Suppressor macrophage (primary cell): ENCODE measurements at places on chromosomes 11 and 22.

DNA sequence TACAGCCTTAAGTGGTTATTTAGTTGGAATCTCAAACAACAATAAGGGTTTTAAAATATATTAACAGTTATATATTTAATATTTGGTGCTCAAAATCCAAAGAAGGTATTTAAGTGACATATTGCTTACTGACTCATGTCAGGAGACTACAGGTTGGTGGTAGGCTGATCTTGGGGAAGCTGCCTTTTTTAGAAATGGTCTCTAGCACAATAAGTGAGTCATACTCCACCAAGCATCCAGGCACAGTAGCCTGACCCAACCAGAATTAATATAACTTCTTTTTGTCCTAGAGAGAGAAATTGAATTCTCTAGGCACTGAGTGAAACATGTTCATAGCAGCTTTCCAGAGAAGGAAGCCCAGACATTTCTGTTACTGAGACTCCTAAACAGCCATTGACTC is 868.5 kb upstream of the TENM4 start:
- no peak for DNase-seq

- DNase-seq = no peak
Observed at GRCh38 chr11:18754308-18754707, 28.3 kb upstream of the IGSF22 start.

- no peak for DNase-seq
Observed at GRCh38 chr11:3105791-3106735, 48.8 kb upstream of the CARS1 start.

DNA sequence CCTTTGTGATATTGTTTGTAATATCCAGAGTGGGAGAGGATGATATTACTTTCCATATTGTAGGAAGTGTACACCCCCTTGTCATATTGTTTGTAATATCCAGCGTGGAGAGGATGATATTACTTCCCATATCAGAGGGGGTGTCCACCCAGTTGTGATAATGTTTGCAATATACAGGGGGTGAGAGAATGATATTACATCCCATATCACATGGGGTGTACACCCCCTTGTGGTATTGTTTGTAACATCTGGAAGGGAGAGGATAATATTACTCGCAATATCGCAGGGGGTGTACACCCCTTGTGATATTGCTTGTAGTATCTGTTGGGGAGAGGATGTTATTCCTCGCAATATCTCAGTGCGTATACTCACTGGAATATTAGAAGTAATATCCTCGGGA is 61.5 kb downstream of the PRSS23 start:
- no peak for DNase-seq

DNA sequence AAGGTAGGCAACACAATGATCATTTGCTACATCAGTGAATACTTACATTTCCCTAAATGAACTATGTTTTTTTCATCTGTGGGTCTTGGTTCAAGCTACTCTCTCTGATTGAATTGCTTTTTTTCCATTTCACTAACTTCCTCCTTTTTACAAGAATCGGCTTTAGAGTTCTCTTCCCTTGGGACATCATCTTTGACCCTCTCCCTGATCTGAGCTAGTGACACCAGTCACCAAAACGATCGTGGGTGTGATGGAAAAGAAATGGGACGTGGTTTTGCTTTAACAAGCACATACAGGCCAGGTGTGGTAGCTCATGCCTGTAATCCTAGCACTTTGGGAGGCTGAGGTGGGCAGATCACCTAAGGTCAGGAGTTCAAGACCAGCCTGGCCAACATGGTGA is 129.9 kb downstream of the WT1 start:
- no peak for DNase-seq

- DNase-seq = no peak
Observed at GRCh38 chr22:21702700-21703683, 32.6 kb downstream of the YPEL1 start.

DNA sequence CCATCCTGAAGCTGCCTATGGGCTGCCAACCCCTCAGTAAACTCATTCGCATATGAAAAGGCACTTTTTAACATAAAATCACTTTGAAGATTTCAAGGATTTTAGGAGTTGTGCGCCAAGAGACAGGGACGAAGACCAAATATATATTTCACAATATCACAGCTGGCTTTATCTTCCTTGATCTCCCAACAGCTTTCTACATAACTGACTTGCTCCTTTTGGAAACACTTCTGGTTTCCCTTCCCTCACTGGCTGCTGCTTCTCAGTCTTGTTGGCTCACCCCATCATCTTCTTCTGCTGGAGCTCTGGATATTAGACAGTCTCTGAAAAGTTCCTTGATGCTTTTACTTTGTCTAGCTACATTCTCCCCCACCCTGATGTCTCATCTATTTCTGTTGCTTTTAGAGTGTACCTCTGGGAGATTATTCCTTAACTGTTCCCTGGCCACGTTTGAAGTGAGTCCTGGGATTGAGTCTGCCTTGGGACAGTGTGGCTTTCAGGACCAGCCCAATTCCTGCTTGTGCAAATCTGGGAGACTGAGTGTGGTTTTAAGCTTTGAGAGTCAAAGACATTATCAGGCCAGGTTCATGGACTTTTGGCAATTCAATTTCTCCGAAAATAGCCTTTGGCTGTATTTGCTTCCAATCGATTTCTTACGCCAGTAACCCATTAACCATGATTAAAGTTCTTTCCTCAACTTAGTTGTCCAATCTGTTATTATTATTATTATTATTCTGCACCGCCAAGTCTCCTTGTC is 30.9 kb upstream of the NNMT start:
- DNase-seq = no peak

- DNase-seq = peak; percentile 85
Observed at GRCh38 chr11:34427186-34427805, 11.4 kb upstream of the CAT start.

DNA sequence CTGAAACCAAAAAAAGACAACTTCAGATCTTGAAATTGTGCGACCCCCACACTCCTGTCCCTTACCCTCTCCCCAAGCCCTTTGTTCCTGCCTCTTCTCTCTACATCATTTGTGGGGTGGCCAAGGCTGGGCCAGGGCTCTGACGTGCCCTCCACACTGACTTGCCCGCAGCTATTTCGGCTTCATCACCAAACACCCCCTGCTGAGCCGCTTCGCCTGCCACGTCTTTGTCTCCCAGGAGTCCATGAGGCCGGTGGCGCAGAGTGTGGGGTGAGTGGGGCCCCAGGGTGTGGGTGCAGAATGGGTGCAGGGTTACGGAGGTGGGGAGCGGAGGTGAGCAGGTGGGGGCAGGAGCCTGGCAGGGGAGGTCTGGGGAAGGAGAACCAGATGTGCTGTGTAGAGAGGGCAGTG is 9.5 kb downstream of the MAPK8IP2 start:
- no peak for DNase-seq

DNA sequence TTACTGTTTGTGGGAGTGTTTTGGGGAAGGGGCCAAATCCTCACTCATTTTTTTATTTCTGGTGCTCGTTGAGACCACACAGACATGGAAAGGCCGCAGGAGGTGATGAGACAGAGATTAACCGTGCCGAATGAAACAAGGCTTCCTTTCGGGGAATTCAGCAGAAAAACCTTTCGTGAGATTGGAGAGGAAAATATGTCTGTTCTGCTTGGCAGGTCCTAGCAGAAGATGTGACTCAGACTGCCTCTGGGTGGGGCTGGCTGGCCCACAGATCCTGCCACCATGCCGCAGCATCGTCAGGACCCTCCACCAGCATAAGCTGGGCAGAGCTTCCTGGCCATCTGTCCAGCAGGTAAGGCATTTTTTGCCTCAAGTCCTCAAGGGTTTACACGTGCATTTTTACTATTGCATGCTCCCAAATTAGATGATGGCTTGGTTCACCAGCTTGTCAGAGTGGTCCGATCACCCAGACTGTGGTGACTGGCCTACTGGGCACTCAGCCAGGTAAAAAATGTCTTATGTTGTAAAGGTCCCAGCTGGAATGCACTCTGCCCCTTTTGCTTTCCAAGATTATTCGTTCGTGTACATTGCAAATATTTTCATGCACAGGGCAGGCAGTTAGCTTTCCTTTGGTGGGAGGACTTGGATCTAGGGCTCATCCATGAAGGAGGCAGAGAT is 1.5 kb downstream of the DDB2 start:
- DNase-seq = peak; percentile 62

DNA sequence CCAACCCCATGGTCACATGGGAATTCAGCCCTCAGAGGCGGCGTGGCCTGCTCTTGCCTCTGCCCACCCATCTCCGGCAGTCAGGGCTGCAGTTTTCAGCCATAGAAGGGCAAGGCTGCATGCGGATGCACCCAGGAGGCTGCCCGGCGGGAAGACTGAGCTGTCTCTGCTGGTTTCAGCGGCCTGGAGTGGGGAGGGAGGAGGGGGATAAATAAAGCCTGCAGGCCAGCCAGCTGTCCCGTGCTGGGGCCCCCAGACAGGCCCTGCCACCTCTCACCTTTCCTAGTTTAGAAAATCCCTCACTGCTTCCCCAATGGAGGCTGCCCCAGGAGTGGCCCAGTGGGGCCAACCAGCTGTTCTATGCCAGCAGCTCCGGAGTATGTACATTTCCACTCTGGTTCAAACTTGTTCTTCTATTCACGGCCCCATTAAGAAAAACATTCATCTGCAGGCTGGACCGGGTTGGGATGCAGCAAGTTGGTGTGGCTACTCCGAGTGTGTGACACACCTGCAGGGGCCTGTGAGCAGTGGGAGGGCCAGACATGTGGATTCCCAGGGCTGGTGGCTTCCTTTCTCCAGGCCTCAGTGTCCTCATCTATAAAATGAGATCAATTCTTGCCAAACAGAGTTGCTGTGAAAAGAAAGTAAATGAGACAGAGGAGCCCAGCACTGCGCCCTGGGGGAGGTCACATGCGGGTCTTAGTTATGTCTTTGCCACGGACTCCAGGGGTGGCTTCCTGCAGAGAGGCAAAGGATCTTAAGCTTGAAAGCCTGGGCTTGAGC is 5.0 kb downstream of the MICALL1 start:
- no peak for DNase-seq

DNA sequence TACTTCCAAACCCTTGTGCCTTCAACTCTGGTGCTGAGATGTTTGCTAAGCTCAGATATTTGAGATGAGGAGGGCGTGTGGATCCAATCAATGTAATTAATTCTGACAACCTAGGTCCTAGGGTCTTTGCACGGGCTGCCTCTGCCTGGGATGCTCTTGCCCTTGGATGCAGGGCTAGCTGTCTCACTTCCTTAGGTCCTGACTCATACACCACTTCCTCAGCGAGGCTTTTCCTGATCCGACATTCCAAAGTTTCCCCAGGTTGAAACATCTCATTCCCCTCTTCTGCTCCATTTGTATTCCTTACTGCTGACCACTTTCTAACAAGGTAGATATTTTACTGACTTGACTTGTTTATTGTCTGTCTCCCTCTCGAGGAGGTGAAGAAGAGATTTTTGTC is 43.0 kb upstream of the NTM start:
- DNase-seq = no peak

GRCh38 chr11:57073128-57073527 is 84.4 kb downstream of the OR5AK2 start:
- DNase-seq = no peak

DNA sequence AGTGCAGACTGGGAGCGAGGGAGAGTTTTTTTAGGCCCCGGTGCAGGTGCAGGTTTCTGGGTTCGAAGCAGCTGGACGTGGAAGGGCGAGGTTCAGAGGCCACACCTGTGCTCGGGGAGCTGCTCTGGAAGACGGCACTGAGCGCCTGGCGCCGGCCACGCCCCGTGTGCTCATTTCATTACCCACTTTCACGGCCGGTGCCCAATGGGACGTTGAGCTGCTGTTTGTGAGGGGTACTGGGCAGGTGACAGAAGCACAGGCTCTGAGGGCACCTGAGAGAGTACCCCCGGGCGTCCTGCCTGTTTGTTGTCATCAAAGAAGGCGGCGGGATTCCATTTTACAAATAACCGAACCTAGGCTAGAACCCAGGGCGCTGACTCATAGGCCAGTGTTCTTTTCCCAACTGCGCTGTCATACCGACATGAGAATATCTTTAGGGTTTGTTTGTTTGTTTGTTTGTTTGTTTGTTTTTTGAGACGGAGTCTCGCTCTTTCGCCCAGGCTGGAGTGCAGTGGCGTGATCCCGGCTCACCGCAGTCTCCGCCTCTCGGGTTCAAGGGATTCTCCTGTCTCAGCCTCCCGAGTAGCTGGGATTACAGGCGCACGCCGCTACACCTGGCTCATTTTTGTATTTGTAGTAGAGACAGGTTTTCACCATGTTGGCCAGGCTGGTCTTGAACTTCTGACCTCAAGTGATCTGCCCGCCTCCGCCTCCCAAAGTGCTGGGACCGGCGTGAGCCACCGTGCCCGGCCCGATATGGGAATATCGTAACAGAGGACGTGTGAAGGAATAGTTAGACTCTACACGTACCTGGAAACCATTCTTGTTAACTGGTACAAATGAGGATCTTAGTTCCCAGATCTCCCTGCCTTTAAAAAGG is 16.6 kb upstream of the SPTBN2 start:
- no peak for DNase-seq

DNA sequence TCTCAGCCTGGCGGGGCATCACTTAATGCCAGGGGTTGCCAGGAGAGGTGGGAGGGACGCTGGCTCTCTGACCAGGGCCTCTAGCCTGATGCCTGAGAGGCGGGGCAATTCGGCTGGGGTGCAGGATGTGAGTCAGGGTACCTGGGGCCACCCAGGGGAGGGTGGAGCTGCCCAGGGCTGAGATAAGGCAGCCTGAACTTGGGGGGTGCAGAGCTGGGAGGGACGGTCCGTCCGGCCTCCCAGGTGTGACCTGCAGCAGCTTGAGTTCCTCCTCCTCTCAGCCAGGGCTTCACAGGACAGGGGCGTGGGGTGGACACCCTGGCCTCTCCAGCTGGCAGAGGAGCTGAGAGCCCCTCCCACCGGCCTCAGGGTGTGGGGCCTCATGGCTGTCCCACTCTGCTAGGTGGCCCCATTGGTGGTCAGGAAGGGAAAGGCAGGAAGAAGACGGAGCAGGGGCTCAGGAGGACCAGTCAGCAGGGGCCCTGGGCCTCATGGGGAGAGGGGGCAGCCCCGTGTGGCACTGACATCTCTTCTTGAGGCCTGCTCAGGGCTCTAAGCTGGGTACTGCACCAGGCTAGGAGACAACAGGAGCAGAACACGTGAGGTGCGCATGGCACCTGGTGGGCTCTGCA is 942 bp upstream of the RPS6KA4 start:
- DNase-seq = no peak

GRCh38 chr11:10450462-10451425 is 4.3 kb upstream of the AMPD3 start:
- peak; percentile 33 for DNase-seq

- no peak for DNase-seq
Observed at GRCh38 chr11:37849706-37850105, 1251.7 kb upstream of the RAG2 start.

DNA sequence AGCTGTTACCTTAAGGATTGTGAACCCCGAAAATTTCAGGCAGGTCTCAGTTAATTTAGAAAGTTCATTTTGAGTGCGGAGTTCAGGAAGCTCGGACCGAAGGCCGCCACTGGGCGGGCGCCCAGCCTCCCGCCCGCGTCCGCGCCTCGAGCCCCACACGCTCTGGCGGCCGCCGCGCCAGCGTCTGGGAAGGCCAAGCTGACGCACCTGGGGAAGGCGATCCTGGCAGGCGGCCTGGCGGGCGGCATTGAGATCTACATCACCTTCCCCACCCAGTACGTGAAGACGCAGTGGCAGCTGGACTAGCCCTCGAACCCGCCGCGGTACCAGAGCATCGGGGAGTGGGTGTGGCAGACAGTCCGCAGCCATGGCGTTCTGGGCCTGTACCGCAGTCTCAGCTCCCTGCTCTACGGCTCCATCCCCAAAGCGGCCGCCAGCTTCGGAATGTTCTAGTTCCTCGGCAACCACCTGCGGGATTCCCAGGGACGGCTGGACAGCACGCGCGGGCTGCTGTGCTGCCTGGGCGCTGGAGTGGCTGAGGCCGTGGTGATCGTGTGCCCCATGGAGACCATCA is 79.5 kb downstream of the CCDC83 start:
- no peak for DNase-seq
